Karpas-422 (cell line): ENCODE measurements at places on chromosomes 3 and 15. TPM values are rescaled to one million over a fixed set of nuclear protein-coding genes. Genes with fewer than 3 reads are reported as not detected.

DNA sequence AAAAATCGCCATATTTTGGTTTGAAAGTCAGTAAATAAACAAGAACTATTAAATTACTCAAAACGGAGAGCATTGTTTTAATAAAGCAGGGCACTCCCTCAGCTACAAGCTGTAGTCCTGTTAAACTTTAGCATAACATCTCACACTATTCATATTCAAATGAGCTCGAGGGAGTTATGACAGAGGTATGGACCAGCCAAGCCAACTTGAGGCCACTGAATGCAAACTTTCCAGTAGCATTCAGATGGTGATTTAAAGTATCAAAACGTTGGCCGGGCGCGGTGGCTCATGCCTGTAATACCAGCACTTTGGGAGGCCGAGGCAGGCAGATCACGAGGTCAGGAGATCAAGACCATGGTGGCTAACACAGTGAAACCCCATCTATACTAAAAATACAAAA, 132.9 kb downstream of the GABRB3 start:
- DNase-seq, result no peak

GRCh38 chr3:186663361-186664118, 2.3 kb upstream of the HRG start:
- DNase-seq, result no peak

The BTLA gene
- not detected in 2 replicates for total RNA-seq

DNA sequence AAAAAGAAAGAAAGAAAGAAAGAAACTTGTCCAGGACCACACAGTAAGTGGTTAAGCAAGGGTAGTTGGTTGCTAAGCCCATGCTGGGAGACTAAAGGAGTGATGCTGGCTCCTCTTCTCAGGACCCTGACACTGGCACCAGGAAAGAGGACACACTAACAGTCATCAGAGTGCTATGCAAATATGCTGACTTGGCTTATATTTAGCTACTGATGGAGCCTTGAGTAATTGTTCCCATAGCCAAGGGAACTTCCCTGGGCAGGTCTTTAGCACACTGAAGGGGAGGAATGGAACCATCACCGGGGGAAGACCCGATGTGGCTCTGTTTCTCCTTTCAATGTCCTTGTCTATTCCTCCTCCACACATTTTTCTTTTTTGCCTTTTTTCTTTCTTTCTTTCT, 6.2 kb downstream of the TMEM40 start:
- DNase-seq, result peak; percentile 69

The GRM7 gene
- not detected in 2 replicates for total RNA-seq

DNA sequence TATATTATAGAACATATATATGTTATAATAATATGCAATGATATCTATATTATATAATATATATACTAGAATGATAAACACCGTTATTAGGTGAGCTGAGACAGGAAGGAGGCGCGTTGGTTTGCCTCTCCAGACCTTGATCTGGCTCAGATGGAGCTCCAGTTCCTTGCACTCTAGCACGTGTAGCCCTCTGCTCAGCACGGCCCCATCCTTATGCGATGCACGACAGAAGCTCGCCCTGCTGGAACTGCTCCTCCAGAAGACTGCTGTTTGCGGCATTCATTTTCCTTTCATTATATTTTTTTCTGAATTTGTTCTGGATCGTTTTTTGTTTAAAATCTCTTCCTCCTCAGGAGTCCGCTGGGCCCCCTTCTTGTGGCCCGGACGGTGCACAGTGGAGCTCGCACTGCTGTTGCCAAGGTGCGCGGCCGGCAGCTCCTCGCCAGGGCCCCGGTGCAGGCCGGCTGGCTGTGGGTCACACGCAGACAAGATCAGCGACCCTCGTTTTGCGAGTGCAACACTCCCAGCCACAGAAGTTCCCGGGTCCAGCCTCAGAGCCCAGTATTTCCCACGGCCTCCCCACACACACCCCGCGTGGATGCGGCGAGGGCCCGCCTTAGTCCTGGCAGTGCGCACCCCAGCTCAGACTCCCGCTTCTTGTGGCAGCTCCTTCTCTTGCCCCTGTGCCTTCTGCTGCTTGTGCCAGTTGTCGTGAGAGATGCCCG, 112.2 kb downstream of the CHL1 start:
- no peak for DNase-seq

- DNase-seq, result no peak
Measured at GRCh38 chr3:119346076-119346496, 51.9 kb downstream of the ARHGAP31 start.

GRCh38 chr15:50162969-50163718, 18.9 kb upstream of the SLC27A2 start:
- peak; percentile 9 for DNase-seq

DNA sequence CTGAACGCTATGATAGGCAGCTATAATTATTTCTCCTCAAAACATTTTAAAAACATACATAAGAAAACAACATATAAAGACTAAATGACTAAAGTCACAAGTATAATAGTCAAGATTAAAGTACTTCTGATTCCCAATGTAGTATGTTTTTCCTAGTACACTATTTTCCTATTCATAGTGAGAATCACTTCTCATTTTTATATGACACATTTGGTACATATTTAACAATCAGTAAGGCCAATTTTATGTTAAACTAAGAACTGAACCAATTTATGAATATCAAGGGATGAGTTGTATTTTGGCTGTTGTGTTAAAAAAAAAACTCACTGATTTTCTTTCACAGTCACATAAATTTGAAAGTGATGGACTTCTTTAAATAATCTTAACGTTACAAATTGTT, 79.7 kb downstream of the DENND4A start:
- no peak for DNase-seq

DNA sequence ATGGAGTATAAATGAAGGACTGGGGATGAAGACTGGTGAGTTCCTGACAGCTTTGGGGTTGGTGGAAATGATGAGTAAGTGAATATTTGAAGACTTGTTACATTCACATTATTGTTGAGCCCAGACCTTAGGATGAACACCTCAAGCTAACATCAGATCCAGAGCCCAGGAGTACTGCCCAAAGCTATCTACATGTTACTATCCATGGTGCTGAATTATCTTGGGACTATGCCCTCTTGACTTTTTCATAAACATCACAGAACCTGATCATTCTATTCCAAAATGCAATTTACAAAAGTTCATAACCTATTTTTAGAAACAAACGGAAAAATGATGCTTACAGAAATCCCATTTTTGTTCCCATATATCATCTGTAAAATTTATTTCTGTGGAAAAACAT, 613.3 kb downstream of the TUSC7 start:
- DNase-seq, result peak; percentile 44

DNA sequence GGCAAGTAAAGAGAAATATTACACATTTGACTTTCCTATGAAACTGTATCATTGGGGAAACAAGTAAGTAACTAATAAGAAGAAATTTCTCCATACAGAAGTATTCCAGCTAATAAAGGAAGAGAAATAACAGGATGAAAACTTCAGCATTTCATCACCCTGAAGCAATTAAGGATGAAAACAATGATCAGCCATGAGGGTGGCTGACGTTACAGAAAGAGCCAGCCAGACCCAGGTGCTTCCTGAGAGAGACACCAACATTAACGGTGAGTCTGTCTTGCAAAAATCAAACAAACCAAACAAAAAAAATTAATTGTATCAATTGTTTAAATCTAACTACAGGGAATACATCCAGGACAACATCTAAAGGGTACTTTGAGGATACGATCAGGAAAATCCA, 190.0 kb downstream of the ARRDC4 start:
- no peak for DNase-seq

The GPR176 gene
- total RNA-seq, result 0.07 TPM in 1 of 2 replicates, not detected in the other

- no peak for DNase-seq
Measured at GRCh38 chr3:16455001-16455400, 58.5 kb downstream of the RFTN1 start.

The ZNF660 gene
- 5.4 and 11.1 TPM in 2 replicates for total RNA-seq

DNA sequence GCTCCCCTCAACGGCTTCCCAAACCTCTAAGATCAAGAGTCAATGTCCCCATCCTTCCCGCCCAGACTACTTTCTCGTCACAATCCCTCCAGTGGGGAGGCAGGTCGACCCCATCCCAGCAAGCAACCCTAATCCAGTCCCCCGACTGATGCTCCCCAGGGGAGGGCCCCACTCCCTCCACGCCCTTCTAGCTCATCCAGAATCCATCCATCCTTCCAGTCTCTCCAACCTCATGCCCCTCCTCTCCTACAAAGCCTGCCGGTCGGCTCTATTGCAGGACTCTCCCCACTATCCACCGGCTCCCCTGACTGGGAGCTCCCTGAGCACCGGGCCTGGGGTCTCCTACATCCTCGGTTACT, 1.3 kb downstream of the ADAMTS7 start:
- DNase-seq, result no peak

GRCh38 chr3:105334138-105334882, 32.4 kb upstream of the ALCAM start:
- no peak for DNase-seq

DNA sequence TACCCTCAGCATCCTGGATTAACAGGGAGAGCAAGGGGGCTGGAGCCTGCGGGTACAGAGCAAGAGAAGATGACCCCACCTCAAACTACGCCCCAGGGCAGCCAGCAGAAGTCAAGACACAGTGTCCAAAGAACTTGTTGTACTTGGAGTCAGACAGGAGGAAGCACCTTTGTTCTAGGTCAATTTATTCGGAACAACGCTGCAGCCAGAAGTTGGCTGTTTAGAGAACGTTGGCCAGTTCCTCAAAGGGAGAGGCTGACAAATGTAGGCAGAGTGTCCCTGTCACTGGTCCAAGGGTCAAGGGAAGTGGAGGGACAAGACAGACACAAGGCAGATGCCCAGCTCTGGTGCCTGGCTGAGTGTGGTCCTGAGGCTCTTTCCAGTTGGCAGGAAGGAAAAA, 32.1 kb upstream of the PIAS1 start:
- no peak for DNase-seq

The LMCD1 gene
- total RNA-seq, result not detected in 2 replicates

DNA sequence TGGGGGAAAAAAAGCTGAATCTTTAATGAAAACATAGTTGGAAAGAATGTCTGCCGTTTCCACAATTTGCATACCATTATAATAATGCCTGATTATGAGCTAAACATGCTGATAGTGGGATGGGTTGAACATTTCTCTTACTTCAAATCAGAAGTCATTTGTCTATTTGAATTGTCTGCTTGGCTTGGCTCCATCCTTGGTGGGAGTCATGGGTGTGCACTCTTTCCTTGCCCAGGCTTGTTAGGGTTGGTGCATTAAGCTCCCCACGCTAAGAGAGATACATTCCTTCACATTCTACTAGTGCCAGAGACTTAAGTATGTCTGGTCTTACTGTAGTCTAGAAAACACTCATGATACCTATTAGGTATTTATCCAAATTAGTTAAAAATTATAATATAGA, 121.4 kb upstream of the RARB start:
- no peak for DNase-seq

DNA sequence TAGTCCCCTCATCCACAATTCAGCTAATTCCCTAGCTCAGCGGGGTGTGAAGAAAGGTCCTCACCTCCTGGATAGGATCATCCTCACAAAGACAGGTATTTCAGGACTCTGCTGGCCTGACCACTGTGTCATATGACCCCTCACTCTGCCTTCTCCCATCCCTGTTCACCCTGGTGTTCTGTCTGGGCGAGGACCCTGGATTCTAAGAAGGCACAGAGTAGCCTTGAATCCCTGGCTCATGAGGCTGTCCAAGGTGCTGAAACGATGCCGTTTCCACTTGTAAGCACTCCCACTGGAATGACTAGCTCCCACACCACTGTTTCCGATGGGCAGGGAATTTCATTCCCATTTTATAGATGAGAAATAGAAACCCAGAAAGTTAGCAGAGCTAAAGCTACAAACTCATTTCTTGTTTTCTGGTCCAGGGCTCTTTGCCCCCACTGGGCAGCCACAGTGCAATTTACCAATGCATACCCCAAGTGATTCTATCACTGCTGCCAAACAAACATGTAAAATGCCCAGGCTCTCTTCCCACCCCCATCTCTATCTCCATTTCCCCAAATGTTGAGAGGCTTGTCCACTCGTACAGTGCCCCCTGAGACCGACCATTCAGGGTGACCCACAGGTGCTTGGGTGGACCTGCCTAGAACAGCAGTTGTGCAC, 83.2 kb downstream of the RAB11A start:
- DNase-seq, result peak; percentile 55

DNA sequence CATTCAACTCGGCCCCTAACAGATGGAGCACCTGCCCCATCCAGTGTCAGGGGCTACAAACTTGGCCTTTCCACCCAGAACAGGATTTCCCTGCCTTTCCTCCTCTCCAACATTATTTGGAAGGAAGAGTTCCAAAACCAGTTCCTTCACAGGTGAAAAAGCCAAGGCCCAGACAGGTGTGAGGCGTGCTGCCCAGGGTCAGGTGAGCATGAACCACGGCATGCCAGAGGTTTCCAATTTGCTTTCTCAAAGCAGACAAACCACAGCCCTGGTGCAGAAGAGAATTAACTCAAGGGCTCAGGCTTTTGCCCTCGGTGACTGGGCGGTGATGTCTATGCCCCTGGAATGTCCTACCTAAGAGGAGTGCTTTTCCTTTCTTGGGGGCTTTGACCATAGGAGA, 43.2 kb downstream of the LDHAL6B start:
- DNase-seq, result no peak

The SERPINI2 gene
- total RNA-seq, result not detected in 2 replicates

The CD200 gene
- not detected in 2 replicates for total RNA-seq

The ZBED2 gene
- total RNA-seq, result not detected in 2 replicates

- DNase-seq, result peak; percentile 81
Measured at GRCh38 chr3:32391643-32392535, at the start of gene CMTM7. CMTM7 (plus strand) TSS chr3:32391853; CDS start chr3:32391907, 54 bp downstream.

DNA sequence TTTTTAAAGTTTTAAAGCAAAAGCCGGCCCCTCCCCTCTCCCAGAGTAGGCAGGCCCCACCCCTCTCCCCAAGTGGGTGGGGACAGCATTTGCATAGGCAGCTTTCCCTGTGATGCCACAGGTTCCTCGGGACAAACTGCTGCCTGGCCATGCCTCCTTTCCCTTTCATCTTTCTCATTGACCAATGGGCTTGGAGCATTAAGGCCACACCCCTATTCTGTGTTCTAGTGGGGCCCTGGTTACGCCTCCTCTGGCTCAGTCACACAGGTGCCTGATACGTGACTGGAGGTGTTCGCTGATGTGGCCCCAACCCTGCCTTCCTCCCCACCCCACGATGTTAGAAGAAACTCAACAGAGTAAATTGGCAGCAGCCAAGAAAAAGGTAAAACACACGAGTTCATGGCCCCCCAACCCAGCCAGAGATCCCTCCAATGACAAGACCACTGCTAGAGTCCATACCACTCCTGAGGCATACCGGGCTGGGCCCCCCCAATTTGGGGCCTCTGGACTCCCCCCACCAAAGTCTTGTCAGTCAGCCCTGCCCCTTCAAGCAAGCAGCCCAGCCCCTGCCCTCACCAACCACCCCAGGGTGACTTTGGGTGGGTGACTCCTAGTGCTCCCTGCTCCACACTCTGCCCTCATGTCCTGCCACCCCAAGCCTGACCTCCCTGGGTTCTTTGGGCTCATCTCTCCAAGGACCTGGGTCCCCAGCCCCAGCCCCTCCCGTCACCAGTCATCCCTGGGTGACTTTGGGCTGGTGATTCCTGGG, 62.8 kb upstream of the CSPG4 start:
- peak; percentile 71 for DNase-seq

DNA sequence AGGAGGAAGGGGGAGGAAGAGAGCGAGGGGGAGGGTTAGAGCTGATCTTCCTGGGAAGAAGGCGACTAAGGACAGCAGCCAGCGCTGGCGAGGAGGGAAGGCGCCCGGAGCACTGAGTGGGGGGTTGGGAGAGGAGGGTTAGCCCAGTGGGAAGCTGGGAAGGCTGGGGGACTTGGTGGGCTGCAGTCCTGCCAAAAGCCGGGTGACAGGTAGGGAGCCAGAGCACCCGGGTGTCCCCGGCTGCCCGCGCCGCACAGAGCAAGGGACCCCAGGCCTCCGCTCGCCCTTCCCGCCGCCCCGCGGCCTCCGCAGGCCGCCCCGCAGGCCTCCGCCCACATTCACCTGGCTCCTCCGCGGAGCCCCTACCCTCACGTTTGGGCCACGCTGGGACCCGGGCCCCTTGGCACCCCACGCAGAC, 448 bp downstream of the SLC12A8 start:
- no peak for DNase-seq

- no peak for DNase-seq
Measured at GRCh38 chr15:29734917-29735572, 87.2 kb downstream of the TJP1 start.
